Gastroesophageal sphincter (tissue), 4 donors: ENCODE measurements at places on chromosomes 7 and 10.

DNA sequence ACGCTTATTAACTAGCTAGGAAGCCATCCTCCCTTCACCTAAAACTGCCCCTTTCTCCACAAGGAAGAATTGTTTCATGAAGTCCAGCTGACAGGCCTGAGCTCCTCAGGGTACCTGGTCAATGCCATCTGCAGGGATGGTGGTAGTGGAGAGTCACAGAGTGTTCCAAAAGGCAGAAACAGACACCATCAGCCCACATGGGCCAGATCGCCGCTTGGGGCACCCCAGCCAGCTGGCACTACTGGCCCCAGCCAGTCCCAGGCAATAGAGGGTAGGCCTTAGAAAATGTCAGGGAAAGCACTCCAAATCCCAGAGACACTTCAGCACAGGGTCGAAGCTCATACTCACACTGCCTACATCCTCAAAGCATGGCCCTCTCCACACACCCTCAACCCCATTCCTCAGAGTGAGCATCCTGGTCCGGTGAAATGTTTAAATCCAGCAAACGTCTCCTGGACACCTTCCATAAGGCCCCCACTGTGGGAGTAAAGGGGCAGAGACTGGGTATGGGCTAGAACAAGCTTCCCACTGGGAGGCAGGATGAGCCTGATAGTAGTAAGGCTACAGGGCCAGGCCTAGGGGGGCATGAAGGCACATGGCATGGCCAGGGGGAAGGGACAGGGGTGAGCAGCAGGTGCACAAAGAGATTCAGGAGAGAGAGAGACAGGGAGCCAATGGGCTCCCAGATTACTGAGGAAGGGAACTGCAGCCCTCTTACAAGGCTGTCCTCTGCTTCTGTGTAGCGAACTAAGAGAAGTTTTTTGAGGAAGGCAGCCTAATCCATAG is 1.9 kb downstream of the LRRC20 start:
- no peak for ATAC-seq
- H3K36me3 ChIP-seq: no peaks in the 10 kb centered on the region
- no peak overlapping the region for H3K4me3 ChIP-seq
- H3K27me3 ChIP-seq: no peaks in the 10 kb centered on the region

- no peak overlapping the region for H3K4me3 ChIP-seq
- no peaks in the 10 kb centered on the region for H3K36me3 ChIP-seq
- H3K27ac ChIP-seq: no peak overlapping the region
- H3K4me1 ChIP-seq: no peaks in the 10 kb centered on the region
- no peaks in the 10 kb centered on the region for H3K27me3 ChIP-seq
These were observed 74.3 kb downstream of the ANKRD7 start for GRCh38 chr7:118298771-118299170.

DNA sequence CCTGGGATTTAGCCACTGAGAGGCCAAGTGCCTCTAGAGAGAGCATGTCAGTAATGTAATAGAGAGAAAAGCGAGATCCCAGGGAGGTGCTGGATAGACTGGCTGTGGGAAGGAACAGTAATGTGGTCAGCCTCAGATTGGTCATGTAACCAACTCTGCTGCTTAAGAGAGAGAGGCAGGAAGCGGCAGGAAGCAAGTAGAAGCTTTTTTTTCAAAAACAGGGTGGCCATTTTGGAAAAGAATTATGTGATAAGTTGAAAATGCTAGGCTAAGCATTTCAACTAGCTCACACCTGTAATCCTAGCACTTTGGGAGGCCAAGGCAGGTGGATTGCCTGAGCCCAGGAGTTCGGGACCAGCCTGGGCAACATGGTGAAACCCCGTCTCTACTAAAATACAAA is 3.7 kb upstream of the PCOLCE start:
- no peak overlapping the region for H3K27ac ChIP-seq
- no peaks in the 10 kb centered on the region for H3K27me3 ChIP-seq
- ATAC-seq: no peak
- H3K4me3 ChIP-seq: no peak overlapping the region
- H3K36me3 ChIP-seq: no peaks in the 10 kb centered on the region
- peaks cover 21% of the 10 kb centered on the region for H3K4me1 ChIP-seq

DNA sequence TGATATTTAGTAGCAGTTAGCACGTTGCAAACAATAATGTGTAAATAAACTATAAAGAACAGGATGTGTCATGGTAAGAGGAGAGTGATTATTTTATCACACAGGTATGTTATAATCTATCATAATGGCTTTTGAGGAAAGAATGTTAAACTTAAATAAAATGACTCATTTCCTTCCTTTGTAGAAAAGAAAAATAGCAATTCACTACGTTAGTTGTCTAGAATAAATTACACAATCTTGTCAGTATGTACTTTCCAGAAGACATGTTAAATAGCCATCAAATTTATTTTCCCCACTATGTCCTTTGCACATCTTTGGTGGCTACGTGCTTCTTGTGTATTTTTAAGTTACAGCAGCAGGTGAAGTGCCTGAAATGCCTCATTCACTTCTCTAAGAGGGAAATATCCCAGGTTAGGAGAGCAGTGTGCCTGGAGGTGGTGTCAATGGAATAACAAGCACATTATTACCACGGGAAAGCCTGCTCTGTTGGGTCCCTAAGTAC is 133.8 kb downstream of the SEMA3A start:
- H3K36me3 ChIP-seq: no peaks in the 10 kb centered on the region
- H3K27me3 ChIP-seq: no peaks in the 10 kb centered on the region
- H3K27ac ChIP-seq: no peak overlapping the region
- no peaks in the 10 kb centered on the region for H3K4me1 ChIP-seq
- ATAC-seq: no peak

DNA sequence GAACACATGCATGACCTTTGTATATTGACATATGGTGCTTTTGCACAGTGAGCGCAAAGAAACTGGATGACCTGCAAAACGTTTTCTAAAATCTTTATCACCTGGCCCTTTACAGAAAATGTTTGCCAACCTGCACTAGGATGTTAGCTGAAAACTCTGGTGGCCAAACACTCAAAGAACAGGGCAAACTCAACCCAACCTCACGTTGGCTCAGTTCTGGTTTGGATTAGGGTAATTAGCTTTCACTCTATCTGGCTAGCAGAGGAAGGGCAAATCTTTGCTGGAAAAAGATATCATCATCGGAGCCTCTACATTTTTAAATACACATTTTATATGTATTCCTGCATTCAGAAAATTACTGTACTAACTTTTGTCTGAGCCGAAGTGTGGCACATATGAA is 688.9 kb downstream of the PHTF2 start:
- H3K4me1 ChIP-seq: peaks cover 5% of the 10 kb centered on the region
- H3K36me3 ChIP-seq: no peaks in the 10 kb centered on the region
- no peaks in the 10 kb centered on the region for H3K27me3 ChIP-seq
- no peak overlapping the region for H3K4me3 ChIP-seq
- no peak overlapping the region for H3K27ac ChIP-seq

- H3K36me3 ChIP-seq: no peaks in the 10 kb centered on the region
- no peak overlapping the region for H3K27ac ChIP-seq
- no peak overlapping the region for H3K4me3 ChIP-seq
These were observed 60.8 kb upstream of the SMNDC1 start for GRCh38 chr10:110365356-110366143.

- no peak overlapping the region for H3K4me3 ChIP-seq
- H3K27me3 ChIP-seq: no peaks in the 10 kb centered on the region
- no peak overlapping the region for H3K27ac ChIP-seq
- no peaks in the 10 kb centered on the region for H3K36me3 ChIP-seq
These were observed 3.5 kb downstream of the MKRN1 start for GRCh38 chr7:140475747-140476333.

DNA sequence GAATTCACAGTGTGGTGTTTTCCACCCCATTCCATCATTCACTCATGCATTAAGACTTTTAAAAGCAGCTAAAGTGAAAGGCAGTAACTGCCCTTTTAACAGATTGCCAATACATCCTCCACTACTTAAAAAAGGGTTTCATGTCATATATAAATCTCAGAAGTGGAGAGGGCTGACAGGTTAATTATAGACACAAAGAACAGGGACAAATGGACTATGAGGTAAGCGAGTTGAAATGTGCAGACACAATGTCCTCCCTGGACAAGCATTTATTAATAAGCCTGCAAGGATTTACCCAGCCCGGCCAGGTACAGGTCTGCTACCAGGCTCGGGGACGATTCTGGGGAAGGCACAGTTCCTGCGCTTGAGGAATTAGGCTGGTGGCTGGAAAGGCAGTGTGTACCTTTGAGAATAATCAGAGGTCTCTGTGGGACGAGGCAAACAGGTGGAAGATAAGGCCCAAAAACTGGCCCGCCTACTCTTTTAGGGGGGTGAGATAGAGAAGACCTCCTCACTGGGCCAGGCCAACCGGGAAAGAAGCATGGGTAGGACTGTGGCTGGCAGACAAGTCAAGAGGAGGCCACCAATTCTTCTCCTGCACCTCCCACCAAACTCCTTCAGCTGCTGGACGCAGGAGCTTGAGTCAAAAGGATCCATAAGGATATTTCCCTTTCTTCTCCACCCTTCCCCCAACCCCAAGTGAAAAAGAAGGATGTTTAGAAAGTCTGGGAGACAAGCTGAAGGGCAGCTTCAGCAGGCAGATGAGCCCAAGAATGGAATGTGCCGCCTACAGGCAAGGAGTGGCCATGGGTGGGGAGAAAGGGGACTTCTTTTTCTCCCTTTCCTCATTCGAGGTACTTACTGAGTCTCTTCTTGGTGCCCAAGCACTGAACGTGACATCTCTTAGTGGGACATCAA is 1.5 kb downstream of the PDLIM1 start:
- H3K27me3 ChIP-seq: peaks cover 24% of the 10 kb centered on the region
- peak overlapping the region; percentile 86 for H3K4me3 ChIP-seq
- H3K4me1 ChIP-seq: peaks cover 4% of the 10 kb centered on the region
- no peak for ATAC-seq
- no peak overlapping the region for H3K27ac ChIP-seq
